ENCODE measurements at places on chromosomes 3 and 15.

- DNase-seq, result no peak
These were observed 277.5 kb upstream of the PPP2R3A start for GRCh38 chr3:135688003-135688402.

DNA sequence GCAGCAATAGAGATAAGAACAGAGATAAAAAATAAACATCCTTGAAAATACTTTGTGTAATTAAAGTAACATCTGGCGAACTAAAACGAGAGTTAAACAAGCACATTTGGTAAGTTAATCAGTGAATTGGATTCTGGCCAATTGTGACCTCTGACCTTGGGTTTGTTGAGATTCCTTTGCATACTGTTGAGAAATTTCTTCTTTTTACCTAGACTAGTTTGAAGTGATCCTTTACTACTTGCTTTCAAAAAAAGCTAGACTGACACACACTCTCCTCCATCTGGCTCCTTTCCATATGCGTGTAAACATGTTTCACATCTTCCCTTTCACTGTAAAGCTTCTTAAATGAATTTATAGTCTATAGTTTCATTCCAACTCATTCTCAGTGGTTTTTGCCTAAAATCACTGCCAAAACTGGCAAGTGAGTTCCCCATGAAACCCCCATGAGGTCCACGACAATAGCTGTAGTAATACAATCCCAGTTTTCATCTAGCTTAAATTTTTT is 17.3 kb upstream of the GBE1 start:
- no peak for DNase-seq

DNA sequence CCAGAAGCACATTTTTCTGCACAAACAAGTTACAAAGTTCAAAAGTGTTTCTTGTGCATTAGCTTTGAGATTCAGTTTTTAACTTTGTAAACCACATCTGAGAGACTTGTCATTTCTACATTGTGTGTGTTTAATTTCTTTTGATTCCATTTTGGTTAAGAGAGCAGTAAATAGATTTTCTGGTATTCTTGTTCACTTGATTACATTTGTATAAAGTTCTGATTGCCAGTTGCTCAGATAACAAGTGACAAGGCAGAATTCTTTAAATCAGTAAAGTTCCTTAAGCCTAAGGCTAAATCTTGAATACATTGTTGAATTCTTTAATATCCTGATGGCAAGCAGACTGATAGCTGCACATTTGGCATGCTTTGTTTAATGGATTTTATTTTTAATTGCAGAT is 3.1 kb upstream of the FBXO22 start:
- no peak for DNase-seq

GRCh38 chr3:81645248-81645647 is 116.2 kb downstream of the GBE1 start:
- DNase-seq, result no peak

DNA sequence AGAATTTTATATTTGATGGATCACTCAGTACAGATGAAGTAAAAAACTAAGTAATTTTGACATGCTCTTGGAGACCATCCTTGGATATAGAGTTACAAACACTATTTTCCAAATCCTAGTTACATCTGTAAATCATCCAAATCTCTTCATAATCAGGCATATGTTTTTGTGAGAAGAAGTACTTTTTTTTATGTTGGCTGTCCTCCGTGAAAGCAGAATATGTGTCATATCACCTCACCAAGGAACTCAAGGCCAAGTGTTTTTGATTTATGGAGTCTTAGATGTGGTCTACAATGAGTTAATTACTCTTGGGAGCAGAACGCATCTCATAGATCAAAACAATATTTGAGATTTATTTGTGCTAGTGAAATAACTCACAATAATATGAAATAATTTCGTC is 416.5 kb upstream of the TGFBR2 start:
- DNase-seq, result no peak

- DNase-seq, result no peak
These were observed 205.6 kb downstream of the TP63 start for GRCh38 chr3:189836795-189837194.

GRCh38 chr3:74054566-74054965 is 429.8 kb upstream of the PDZRN3 start:
- no peak for DNase-seq

DNA sequence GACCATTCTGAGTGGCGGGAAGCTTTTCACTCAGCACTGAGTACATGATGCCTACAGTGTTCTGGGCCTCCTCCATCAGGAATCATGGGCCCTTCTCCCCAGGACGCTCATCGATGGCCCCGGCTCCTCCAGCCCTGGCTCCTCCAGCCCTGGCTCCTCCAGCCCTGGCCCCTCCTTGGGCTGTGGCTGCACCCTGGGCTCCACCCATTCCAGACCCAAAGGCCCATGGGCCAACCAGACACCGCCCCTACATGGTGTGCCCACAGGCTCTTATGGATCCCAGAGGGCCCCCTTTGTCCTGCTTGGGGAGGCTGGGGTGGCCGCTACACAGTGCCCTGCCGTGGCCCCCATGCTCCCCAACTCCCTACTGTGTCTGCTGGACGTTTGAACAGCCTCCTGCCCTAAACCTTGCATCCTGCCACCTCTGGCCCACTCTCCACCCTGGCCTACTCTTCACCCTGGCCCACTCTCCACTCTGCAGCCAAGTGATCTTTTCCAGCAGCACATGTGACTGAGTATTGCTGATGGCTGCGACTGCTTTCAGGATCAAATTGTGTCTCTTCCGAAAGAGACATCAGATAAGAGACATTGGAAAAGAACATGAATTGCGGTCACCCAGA is 57.9 kb downstream of the APBA2 start:
- DNase-seq, result peak; percentile 47

- DNase-seq, result no peak
These were observed 15.4 kb downstream of the NR2C2 start for GRCh38 chr3:14962762-14963161.

GRCh38 chr3:194623449-194624290 is 9.5 kb downstream of the TMEM44 start:
- no peak for DNase-seq

GRCh38 chr3:120764206-120764605 is 21.7 kb downstream of the GTF2E1 start:
- no peak for DNase-seq

DNA sequence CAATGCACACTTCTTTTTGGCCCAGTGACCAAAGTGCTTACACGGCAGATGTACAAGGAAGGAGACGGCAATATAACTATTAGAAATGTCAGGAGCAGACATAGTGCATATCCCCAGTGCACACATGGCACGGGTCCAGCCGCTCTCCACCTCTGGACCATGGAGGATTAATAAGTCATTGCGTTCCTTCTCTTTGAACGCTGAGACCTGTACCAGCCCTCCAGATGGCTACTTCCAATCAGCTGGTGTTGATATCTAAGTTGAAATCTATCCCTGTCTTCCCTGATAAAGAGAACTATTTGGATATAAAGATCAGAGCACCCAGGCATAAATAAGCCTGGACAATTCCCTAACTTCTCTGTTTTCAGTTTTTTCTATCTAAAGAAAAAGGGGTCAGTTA is 212.5 kb downstream of the CADPS start:
- DNase-seq, result no peak

All from posterior cingulate gyrus (tissue), 11 donors.